Stimulated activated CD4-positive, alpha-beta T cell treated with anti-CD3 and anti-CD28 coated beads, Interleukin-12 subunit alpha, Interleukin-12 subunit beta, amount 100 ng/mL, for 24 hours (primary cell): ENCODE measurements at places on chromosomes 3 and 15.

DNA sequence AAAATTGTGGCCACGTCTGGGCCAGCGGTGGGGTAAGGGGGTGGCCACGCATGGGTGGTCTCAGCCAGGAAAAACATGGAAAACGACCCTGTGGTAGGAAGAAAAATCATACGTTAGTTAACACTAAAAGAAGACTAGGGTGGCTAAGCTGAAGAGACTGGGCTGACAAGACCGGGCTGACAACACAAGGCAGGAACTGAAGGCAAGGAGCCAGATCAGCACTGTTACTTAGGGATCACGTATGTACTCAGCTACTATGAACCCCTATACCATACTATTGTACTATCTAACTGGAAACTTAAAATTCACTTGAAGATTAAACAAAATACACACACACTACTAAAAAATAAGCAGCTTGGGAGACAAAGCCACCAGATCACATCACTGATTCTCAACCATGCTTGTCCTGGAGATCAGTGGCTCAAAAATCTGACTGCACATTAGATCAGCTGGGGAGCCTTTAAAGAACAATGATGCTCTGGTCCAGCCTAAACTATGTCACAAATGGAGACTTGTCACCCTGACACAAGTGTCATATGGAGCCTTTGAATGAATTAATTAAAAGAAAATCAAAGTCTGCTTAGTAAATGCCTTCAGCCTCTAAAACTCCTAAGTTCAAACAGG is 442.2 kb downstream of the SHQ1 start:
- DNase-seq: no peak

GRCh38 chr3:4834403-4834866 is 144.8 kb upstream of the BHLHE40 start:
- DNase-seq: peak; percentile 66

DNA sequence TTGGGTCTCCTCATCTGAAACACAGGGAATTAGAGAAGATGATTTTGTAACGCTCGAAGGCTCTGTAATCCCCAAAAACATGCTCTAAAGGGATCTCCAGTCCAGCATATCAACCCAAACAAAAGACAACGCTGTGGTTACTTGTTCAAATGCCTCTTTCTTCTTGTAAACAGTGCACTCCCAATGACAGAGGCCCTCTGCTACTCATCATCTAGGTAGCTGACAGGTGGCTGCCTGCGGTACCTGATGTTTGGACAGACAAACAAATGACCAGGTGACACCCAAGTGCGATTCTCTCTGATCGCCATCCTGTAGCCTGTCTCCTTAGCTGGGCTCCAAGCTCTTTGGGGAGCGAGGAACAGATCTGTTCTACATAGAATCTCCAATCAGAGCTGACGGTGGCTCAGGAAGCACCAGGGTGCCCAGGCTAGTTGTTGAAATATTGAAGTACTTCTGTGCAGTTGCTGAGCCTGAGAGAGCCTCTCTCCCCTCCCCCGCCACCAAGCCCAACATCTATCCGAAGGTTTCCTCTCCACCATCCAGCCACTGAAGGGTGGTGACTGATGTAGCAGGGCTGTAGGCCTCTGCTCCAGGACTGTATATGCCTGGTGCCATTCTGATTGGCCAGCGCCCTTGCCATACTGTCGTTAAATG is 238.7 kb downstream of the XXYLT1 start:
- DNase-seq: no peak

DNA sequence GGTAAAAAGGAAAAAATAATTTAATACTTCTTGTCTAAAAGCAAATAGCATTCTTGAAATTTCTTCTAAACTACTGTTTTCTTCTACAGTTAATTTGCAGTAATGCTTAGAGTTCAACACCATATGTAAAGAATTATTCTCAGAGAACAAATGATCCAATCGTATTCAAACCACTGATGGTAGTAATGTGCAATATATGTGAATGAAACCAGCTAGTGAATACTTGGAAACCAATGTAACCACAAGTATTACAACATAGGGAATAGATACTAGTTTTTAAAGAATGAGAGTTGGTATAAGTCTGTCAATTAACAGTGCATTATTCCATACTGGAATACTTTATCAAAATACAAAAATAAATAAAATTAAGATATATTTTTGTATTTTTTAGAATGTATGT is 850.0 kb downstream of the DIPK2A start:
- no peak for DNase-seq

GRCh38 chr3:94162700-94163099 is 99.8 kb downstream of the NSUN3 start:
- no peak for DNase-seq

GRCh38 chr3:171829841-171830517 is 13.2 kb upstream of the TMEM212 start:
- DNase-seq: no peak

GRCh38 chr3:55122312-55122711 is 194.5 kb upstream of the LRTM1 start:
- DNase-seq: no peak

DNA sequence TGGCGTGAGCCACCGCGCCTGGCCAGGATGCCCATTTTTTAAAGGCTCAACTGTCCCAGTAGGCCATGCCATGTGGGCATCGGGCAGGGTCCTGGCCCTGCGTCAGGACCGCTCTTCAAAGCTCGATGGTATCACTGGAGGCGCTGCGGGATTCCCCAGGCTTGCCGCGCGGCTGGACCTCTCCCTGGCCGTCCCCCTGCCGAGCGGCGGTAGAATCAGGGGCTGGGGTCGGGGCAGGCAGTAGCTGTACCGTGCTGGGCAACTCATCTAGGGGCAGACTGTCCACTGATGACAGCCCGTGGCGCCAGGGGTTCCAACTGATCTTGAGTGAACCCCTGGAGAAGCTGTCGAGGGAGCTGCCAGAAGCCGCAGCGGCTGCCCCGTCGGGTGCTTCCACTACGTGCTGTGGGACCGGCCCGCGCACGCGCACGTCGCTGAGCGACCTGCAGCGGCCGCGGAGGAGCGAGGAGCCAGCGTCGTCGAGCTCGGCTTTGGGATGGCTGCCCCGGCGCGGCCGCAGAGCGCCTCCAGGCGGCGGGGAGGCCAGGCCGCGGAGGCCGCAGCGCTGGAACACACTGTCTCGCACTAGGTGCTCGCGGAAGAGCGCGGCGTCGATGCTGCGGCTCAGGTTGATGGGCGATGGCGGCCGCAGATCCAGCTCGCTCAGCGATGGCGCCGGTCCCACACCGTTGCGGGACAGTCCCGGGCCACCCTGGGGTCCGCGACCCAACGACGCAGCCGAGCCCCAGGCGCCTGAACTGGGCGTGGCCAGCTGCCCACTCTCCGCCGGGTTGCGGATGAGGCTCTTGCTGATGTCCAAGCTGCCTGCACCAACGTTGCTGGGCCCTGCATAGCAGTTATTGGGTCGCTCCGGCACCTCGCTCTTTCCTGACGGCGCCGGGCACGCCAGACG is 5.8 kb downstream of the PRRT3 start:
- DNase-seq: peak; percentile 64

DNA sequence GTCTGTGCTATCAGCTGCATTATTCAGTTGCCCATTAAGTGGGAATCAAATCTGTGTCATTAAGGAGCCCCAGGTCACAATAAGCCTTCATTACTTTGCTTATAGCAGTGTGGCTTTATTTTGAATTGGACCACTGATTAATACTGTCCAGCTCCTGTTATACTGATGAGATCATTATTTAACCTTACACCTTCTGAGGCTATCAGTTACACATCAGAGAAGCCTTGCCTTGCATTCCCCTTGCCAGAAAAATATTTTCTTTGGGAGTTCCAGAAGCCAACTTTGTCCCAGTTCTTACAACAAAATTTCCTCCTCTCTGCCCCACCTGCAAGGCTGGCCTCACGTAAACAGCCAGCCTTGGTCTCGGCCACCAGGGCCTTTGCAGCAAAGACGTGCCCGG is 29.7 kb upstream of the ARNT2 start:
- no peak for DNase-seq

DNA sequence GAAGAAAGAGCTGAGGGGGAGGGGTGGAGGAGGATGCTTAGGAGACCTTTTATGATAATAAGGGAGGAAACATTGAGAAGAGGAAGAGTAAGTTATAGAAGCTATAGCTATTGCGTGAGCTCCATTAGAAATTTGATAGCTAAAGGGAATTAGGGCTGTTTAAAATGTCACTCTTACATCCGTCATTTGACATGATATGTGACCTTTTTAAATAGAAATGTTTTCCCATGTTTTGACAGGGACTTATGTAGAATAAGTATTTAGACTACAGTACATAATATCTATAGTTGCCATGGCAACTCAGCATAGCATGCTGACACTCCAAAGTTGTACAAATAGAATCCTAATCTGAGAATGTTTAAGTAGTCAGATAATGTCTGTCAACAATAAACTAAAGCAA is 19.2 kb downstream of the RAD51 start:
- no peak for DNase-seq

- DNase-seq: no peak
Measured at GRCh38 chr3:62051506-62051905, 321.8 kb downstream of the FEZF2 start.

DNA sequence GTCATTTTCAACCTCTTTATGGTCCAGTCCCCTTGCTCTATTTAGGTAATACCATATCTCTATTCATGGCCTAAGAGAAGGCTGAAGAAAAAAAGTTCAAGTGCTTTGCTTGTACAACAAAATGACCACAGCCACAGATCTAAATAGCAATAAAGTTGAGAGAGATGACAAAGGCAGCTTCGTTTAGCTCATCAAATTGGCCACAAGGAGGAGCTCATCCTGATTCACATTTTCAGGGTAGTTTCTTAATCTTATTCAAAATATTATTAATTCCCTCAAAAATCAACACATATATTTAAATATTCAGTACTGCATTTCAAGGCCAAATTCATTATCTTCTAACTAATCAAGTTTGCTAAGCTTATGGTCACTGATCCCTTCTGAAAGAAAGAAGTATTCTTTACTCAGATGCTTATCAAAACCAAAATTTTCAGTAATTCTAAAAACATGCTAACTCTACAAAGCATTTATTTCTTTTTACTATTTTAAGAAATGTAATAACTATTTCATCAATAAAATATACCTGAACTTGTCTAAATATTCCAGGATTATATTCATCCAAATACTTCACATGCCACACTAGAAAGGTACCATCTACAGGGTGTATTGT is 85.5 kb downstream of the DMXL2 start:
- DNase-seq: no peak

DNA sequence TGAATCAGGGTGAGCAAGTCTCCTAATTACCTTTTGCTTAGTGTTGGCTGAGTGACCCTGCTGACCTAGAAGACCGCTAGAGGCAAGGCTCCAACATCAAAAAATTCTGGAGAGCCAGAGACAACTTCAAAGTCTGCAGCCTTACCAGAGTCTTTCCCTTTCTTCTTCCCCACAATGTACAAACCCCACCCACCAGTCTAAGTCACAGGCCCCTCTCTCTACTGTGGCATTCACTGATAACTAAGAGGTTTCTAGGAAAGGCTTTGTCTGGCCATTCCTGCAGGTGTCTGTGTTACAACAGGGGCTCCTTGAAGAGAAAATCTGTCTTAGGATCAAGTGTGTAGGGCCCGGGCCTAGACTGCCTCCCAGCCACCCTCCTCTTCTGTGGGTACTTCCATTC is 525 bp downstream of the MYH15 start:
- DNase-seq: no peak

GRCh38 chr3:128435058-128435457 is 31.6 kb downstream of the DNAJB8 start:
- no peak for DNase-seq

DNA sequence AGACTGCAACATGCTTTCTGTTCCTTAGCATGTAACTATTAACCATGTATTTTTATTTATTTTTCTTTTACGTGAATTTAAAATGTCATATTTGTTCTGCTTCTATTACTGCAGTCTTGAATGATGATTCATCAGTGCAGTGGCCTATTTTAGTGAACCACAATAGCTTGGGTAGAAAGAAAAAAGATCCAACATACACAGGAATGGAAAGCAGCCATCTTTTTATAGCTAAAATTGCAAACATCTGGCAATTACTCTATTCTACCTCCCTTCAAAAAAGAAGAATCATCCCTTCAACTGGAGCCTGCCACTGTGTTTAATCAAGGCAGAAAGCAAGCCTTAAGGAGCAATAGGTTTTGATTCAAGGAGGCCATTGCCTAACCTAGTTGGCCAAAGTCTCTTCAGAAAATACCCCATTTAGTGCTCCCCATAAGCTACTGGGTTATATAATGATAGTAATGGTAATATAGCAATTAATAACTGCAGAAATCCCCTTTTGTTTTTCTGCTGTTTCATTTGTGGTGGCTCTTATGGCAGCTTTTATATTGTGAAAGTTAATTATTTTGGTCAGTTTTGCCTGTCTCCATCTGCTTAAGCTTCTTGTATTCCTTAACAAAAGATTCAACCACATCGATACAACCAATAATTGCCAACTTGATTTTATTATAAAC is 267.3 kb downstream of the LPP start:
- no peak for DNase-seq

GRCh38 chr3:24339266-24339825 is 155.3 kb downstream of the THRB start:
- DNase-seq: no peak

- DNase-seq: no peak
Measured at GRCh38 chr3:7841451-7841850, 660.2 kb upstream of the LMCD1 start.

DNA sequence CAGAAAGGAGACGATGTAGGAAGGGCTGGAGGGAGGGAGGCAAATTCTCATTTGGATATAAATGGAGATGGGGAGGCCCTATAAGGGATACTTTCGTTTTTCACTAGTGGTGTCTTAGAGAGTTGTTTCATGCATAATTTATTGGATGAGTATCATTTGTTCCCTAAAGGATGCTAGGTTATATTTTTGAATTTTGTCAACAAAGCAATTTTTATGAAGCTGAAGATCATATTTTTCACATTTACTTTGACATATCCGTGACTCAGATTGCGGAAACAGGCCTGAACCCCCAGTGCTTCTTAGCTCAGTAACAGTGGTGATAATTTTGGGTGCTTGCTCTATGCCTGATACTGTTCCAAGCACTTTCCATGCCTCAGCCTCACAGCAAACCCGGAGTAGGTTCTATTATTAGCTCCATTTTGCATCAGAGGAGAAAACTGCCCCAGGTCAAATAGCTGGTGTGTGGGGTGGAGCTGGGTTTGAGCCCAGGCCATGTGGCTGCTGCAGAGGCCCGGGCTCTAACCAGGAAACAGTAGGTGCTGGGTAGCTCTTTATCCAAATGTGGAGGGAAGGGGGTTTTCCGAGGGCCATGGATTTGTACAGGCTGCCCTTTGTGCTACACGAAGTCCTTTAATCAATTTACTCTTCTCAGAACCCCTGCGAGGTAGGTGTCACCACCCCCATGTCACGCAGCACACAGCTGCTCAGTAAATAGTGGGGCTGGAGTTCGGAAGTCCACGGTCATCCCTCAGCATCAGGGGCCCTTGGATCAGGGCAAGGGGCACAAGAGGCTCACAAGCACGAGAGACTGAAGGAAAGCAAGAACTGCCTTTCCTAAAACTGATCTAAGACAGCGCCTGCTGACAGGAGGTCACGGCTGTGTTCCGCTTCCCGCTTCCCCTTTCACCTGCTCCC is 99.1 kb downstream of the SLC49A4 start:
- no peak for DNase-seq

GRCh38 chr15:59993950-59994401 is 10.1 kb upstream of the FOXB1 start:
- DNase-seq: no peak
